ENCODE measurements at places on chromosomes 5 and 9.

GRCh38 chr5:134708301-134708700 lies 30.0 kb upstream of the CAMLG start:
- no peak for DNase-seq

DNA sequence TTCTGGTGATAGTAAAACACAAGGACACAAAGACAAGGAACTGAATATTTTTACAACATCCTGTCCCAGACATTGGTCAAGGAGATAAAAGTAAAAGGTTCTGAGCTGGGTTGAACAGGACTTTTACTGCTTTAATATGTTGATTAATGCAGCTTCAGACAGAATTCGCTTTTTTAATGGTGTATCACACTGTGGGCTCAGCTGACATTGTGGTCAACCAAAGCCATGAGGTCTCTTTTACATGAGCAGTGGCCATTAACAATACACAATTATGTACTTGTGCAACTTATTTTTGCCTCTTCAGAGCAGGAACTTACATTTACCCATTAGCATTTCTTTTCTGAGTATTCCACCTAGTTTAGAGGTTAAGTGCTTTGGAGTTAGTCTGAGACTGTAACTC lies 22.8 kb upstream of the ERBIN start:
- no peak for DNase-seq

DNA sequence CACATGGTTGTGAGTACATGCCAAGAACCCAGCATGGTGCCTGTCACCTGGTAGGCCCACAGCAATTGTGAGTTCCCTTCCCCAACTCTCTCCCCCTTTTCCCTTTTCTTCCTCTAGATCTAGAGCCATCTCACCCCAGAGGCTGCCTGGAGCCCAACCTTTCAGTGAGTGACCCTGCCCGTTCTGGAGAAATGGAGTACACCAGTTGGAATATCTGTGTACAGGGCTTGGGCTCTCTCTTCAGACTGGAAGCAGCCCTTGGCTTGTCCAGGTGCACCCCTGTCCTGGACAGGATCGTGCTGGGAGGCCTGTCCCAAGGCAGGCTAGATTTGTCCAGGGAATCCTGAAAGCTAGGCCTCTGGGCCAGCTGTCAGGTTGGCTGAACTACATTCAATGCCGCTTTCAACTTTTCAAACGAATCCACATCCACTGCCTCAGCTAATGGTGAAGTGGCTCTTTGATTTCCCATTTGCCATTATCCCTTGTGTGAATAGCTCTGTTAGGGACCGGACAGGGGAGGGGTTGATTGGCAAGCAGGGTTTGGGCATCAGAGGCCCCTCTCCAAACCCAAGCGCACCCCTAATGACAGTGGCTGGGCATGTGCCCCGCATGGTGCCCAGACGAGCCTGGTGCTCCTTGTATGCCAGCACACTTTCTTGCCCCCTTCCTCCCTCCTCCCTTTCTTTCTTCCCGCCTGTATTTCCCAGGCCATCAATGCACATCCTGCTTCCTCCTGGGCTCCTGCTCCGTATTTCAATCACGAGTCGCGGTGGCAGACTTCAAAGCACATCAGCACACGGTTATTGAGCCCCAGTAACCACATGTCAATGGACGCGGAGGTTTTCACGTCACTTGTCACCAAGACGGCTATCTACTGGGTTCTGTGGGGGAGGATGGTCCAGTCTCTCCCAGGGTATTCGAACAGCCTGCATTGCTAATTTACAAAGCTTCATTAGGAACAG lies 211.2 kb downstream of the DAB2IP start:
- no peak for DNase-seq

DNA sequence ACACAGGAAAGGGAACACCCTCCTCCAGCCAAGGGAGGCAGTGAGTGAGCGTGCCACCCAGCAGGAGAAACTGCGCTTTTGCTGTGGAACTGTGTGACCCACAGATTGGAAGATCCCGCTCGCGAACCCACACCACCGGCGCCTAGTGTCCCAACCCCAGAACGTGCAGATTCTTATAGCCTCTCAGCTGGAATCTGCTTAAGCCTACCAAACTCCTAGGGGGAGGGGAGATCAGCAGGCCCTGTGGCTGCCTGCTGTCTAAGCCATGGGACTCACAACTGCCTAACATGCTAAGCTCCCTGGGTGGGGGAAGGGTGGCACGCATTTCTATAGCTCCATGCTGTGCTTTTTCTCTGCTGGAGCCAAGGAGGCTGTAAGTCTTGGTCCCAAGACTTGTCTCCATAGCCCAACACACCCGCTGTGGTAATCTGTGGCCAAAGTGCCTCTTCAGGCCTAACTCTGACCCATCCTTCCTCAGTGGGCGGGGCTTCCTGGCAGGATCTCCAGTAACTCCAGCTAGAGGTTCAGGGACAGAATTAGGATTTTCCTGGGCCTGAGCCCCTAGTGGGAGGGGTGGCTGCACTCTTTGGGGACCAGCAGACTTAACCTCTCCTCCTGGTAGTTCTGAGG lies 485.0 kb downstream of the TAF11L14 start:
- DNase-seq: no peak

GRCh38 chr5:137822158-137822764 lies 45.4 kb upstream of the MYOT start:
- DNase-seq: no peak

- DNase-seq: no peak
These were observed 12.5 kb upstream of the PARP8 start for GRCh38 chr5:50653946-50654345.

GRCh38 chr9:75992482-75993206 lies 102.2 kb downstream of the PCSK5 start:
- DNase-seq: no peak

DNA sequence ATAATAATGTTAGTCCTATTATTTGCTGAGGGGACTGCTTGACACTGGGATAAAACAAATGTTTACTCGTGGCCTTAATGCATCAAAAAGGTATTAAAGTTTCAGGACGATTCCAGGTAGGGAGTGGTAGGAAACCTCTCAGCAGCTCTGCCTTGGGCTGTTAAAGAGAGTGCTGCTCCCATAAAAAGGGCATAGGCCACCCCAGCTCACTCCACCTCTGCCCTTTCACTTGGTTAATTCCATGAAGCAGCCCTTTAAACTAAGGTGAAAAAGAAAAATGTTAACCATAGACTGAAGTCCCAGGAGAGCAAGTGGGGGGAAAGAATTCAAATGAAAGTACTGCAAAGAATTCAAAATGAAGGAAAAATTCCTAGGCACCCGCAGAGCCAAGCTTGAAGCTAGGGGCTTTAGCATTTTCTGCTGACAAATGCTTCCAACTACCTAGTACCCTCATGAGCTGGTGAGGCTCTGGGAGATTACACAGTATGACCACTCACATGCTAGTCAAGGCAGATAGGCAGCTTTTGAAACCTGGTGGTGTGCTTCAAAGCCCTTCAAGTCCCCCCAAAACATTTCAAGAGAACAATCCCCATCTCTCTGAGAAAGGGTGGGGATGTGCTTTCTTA lies 8.5 kb downstream of the KLF9 start:
- DNase-seq: no peak
